Activated CD4-positive, alpha-beta T cell treated with anti-CD3 and anti-CD28 coated beads, Interleukin-10, Interleukin-2, amounts not matched to agents 100 ng/mL and 50 ng/mL, durations not matched to agents 16 hours and 8 hours (primary cell): ENCODE measurements at places on chromosomes 4 and X.

- DNase-seq = no peak
Measured at GRCh38 chr4:82711158-82711785, 87.3 kb downstream of the SCD5 start.

- DNase-seq = no peak
Measured at GRCh38 chr4:167290678-167291077, 56.4 kb upstream of the SPOCK3 start.

GRCh38 chrX:38175139-38175538 is 45.5 kb downstream of the SRPX start:
- DNase-seq = peak; percentile 9

- no peak for DNase-seq
Measured at GRCh38 chrX:115639334-115639880, 78.4 kb downstream of the PLS3 start.

DNA sequence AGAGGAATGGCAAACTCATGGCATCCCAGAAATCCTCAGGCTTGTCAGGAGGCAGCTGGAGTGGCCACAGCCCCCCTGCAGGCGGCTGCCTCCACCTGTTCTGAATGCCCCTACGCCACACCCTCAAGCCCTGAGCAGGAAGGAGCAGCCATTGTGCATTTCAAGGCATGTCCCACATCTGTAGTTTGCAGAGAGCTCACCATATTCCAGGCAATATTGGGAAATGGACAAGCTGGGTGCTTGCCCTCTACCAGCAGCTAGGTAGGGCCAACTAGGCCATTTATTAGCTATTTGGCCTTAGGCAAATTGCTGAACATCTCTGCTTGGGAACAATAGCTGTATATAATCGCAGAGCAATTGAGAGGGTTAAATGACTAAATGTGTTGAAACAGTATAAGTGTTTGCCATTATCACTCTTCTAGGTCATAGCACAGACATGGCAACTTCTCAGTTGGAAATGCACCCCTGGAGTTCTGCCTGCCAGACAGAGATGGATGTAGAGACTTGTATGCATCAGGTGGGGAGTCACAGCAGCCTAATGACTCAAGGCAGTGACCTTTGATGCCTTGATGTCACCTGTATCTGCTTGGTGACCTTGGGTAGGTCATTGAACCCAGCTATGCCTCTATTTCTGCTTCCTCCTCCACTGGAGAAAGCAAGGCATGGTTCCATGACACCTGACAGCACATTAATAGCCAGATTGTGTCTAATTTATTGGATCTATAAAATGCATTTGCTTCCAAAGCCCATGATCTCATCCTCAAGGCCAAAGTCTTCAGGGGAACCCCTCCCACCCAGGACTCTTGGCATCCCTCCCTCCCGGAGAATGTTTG is 52.8 kb downstream of the FHDC1 start:
- DNase-seq = no peak

DNA sequence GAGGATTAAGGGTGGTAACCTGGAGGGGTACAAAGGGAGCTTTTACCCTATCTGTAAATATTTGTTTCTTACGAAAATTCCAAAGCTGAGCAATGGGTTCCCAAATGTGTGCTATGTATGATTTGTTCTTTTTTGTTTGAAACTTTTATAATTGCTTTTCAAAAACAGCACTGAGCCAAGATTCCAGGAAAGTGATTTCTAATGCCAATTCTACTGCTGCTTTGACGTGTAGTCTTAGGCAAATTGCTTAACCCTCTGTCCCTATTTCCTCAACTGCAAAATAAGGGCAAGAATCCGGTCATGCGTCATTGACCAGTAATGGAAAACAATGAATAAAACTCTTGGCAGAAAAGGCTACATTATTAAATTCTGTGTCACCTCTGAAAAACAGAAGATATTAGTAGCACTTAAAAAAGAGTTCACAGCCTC is 454.7 kb downstream of the IL15 start:
- no peak for DNase-seq

- DNase-seq = no peak
Measured at GRCh38 chr4:74682567-74683359, 111.6 kb downstream of the BTC start.

DNA sequence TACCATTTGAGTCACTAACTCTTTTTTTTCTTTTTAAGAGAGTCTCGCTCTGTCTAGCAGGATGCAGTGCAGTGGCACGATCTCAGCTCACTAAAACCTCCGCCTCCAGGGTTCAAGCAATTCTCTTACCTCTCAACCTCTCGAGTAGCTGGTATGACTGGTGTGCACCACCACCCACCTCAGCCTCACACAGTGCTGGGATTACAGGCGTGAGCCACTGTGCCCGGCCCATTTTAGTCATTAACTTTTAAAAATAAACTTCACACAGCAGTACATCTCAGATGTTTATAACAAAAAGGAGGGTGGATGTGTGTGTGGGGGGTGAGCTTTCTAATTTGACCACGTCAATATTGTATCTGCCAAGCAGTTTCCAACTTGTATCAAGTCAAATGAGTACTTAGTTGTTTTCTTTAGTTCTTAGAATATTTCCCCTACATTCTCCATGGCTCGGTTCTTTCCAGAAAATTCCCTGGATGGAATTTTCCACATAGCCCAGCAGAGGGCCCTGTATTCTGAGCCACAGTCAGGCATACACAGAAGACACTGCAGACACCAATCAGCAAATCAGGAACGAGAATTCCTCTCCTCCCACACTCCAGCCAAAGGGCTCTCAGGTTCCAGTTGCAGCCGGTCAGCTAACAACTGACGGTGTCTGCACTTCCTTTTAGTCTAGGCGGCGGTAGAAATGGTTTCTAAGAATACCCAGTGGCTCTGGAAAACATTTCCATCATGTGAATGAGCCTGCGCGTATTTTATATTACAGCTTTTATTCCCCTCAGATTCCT is 20.1 kb upstream of the ARAF start:
- DNase-seq = no peak

GRCh38 chr4:117983541-117984365 is 50.5 kb upstream of the NDST3 start:
- DNase-seq = no peak

DNA sequence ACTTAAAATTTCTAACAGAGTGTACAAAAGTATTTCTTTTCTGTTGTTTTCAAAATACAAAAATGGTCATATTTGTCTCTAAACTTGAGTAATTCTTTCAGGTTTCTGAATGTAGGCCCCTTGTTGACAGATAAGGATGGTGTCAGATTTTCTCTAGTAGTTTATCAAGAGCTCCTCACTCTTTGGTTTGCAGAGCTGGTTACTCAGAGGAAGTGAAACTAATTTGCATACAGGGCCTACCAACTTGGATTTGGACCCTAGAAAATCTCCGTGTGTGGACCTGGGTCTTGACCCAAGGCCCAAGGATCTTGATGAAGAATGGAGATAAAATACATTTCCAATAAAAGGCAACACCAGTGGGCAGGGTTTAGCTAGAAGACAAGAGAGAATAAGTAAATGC is 433 bp upstream of the ADH6 start:
- no peak for DNase-seq

GRCh38 chr4:147596981-147597380 is 20.2 kb upstream of the TMEM184C start:
- no peak for DNase-seq

DNA sequence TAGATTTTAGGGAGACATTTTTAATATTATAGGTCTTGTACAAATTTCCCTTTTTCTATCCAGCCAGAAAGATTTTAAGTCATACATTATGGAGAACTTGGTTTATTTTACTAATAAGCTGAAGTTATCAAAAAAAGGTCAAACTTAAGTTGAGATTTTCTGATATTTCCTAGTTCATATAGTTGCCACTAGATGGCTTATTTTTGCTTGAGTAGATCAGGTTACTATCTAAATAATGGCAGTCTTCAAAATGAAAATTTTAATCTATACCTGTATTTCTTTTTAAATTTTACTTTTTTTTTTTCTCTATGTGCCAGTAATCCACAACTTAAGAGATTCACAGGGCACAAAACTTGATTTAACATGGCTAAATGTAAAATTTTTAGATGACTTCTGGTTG is 52.3 kb downstream of the USP9X start:
- no peak for DNase-seq

GRCh38 chr4:13711233-13711785 is 83.8 kb upstream of the BOD1L1 start:
- no peak for DNase-seq

DNA sequence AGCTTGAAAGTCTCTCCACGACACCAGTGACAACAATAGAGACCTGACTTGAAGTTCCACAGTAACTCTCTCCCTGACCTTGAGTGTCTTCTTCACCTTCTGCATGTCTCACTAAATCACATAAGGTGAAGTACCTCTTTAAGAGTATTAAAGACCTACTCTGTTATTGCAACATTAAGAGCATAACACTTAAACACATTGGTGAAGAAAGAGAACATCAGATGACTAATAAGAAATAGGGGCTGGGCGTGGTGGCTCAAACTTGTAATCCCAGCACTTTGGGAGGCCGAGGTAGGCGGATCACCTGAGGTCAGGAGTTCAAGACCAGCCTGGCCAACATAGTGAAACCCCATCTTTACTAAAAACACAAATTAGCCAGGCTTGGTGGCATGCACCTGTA is 33.9 kb upstream of the MAPK10 start:
- DNase-seq = no peak

DNA sequence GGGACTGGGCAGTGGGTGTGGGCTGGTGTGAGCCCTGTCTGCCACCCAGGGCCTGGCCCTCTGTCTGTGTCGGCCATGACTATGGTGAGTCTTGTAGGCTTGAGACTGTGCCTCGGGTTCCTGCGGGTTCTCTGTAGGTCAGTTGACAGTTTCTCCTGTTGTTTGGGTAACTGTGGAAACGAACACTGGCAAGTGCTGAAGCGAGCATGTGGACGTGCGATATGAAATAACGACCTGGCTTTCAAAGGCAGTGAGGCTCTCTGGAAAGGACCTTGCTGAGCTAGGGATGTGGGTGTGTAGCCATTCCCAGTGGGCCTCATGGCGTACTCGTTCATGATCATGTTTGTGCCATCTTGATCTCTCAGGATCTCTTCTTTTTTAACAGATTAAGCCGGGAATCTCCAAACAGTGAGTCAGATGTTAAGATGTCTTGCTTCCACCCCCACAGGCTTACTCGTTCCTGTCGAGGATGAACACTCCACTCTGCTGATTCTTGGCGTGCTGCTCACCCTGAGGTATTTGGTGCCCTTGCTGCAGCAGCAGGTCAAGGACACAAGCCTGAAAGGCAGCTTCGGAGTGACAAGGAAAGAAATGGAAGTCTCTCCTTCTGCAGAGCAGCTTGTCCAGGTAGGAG is 41.3 kb downstream of the HTT start:
- DNase-seq = no peak

DNA sequence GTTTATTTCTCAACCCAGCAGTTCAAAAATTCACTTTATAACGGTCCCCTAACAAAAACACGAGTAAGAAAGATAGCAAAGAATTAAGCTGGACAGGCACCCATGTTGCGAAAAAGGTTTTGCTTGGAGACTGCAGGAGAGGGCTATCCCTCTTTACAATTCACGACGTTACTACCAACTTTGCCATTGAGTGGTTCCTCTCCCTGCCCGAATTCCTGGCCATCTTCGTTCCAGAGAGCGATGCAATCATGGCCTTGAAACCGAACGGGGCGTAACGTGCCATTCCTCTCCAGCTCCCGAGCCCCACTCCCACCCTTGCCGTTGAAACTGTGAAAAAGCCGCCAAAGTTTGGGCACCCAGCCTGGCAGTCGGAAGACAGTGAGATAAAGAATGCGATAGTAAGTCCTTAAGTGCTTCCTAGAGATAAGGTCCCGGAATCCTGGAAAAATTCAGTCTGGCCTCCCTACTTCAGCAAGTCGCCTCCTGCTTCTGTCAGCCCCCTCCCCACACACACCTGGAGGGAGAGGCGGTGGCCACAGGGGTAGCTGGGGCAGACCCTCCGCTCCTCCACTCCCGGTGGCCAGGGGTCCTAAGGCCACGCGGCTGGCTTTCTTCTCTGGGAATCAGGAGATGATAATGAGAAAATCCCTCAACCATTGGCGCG is 65.2 kb downstream of the FBXO8 start:
- DNase-seq = no peak

DNA sequence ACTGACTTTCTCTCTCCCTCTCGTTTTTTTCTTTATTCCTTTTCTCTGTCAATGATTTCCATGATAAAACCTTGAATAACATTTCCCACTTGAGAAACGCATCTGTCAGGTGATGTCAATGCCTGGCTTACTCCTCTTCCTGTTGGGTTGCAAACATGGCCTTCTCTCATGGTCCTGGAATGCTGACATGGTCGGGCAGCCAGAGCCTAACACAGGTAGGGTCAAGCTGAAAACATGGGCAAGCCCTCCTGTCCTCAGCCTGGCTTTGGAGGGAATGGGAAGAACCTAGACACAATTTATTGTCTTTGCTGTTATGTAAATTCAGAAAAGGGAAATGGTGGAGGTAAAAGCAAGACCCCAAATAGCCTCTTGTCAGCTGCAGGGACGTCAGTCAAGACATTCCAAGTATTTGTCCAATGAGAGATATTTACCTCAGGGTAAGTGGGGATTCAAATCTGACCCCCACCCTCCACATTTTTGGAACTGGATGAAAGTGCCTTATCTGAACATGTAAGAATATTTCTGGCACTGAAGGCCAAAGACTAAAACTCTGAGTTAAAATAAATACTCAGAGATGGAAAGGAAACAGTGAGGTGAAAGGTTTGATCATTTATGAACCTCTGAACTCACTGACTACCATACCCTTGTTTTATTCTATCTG is 473.8 kb downstream of the SPRY1 start:
- DNase-seq = no peak

GRCh38 chr4:140103676-140104075 is 50.3 kb downstream of the MAML3 start:
- peak; percentile 97 for DNase-seq

DNA sequence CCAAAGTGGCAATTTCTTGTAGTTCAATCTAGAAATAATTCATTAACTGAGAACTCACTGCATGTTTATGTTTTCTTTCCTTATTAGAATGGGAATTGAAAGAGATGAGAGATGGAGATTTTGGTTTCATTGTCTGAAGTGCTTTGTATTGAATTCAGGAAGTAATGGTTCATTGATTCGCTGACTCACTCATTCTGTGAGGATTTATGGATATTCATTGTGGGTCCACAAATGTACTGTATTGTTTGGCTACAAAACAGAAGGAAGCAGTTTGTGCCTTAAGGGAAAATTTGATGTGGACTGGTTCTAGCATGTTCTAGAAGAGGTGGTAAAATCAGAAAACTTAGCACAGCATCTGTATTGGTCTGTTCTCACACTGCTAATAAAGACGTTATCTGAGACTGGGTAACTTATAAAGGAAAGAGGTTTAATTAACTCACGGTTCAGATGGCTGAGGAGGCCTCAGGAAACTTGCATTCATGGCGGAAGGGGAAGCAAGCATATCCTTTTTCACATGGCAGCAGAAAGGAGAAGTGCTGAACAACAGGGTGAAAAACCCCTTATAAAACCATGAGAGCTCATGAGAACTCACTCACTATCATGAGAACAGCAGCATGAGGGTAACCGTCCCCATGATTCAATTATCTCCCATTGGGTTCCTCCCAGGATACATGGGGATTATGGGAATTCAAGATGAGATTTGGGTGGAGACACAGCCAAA is 132.3 kb upstream of the VCX3A start:
- DNase-seq = no peak
